Ovary (tissue), 10 donors: ENCODE measurements at places on chromosomes 3 and 15. TPM values are rescaled to one million over a fixed set of nuclear protein-coding genes. Genes with fewer than 3 reads are reported as not detected.

DNA sequence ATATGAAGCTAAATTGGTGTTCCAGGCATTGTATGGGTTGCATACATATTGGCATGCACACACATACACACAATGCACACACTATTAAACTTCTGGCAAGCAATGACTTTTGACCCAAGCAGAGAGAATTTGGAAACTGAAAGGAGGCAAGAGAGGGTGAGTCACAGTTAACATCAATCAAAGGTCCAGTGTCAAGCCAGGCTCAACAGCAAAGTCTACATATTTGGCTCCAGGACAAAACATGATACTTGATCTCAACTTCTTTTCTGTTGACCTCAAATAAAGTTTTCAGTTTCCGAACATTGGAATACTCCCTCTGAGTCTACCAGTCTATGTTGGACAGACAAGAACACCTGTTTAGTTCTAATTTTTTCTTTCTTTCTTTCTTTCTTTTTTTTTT lies 28.3 kb downstream of the IL12A start:
- H3K27me3 ChIP-seq, result no peaks in the 10 kb centered on the region
- H3K27ac ChIP-seq, result no peak overlapping the region
- H3K4me1 ChIP-seq, result no peaks in the 10 kb centered on the region
- no peak for DNase-seq
- no peak overlapping the region for H3K4me3 ChIP-seq
- H3K36me3 ChIP-seq, result no peaks in the 10 kb centered on the region

DNA sequence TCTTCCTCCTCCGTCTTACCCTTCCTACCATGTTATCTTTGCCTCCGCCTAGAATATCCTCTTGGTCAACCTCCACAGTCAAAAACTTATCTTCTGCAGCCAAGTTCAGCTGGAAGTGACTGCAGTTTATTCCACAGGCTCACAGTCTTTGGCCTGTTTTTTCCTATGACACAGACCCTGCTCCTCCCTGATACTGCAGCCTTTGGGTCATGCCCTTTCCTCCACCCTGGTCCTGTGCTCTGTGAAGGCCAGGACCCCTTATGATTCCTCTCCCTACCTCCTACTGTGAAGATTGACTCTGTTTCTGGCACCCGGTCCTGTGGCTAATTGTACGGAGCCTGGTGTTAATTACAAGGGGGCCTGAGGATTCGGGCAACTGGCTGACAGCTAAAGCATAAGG lies 49.3 kb upstream of the SCN5A start:
- no peak overlapping the region for H3K27ac ChIP-seq
- no peak overlapping the region for H3K4me3 ChIP-seq
- H3K4me1 ChIP-seq, result no peaks in the 10 kb centered on the region
- H3K36me3 ChIP-seq, result no peaks in the 10 kb centered on the region
- H3K27me3 ChIP-seq, result no peaks in the 10 kb centered on the region

DNA sequence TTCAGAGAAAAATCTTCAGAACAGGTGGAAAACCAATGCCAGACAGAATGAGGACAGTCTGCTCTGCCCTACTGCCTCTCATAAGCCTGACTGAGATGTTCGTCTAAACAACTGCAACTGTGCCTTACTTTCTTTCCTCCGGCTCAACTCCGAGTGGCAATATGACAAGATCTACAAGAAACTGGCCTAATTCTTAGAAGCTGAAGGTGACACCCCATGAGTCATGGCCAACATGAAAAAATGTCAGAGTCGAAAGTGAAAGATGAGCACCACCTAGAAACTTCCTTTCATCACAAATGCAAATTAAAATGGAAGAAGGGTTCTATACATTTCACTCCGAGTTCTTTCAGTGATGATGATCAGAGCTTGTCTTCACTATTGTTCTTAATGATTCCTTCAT lies 12.9 kb downstream of the PCYT1A start:
- no peak for DNase-seq
- no peaks in the 10 kb centered on the region for H3K27me3 ChIP-seq
- H3K27ac ChIP-seq, result no peak overlapping the region
- peaks cover 4% of the 10 kb centered on the region for H3K4me1 ChIP-seq

GRCh38 chr3:4350789-4351163 lies 47.6 kb downstream of the SETMAR start:
- H3K27ac ChIP-seq, result no peak overlapping the region
- DNase-seq, result peak; percentile 46
- H3K4me1 ChIP-seq, result peaks cover 9% of the 10 kb centered on the region
- H3K4me3 ChIP-seq, result peak overlapping the region; percentile 32
- no peaks in the 10 kb centered on the region for H3K27me3 ChIP-seq

- H3K27ac ChIP-seq, result no peak overlapping the region
- no peaks in the 10 kb centered on the region for H3K36me3 ChIP-seq
- no peak overlapping the region for H3K4me3 ChIP-seq
- H3K27me3 ChIP-seq, result no peaks in the 10 kb centered on the region
- DNase-seq, result no peak
- no peaks in the 10 kb centered on the region for H3K4me1 ChIP-seq
Observed at GRCh38 chr3:146747928-146748327, 142.8 kb upstream of the PLSCR5 start.

DNA sequence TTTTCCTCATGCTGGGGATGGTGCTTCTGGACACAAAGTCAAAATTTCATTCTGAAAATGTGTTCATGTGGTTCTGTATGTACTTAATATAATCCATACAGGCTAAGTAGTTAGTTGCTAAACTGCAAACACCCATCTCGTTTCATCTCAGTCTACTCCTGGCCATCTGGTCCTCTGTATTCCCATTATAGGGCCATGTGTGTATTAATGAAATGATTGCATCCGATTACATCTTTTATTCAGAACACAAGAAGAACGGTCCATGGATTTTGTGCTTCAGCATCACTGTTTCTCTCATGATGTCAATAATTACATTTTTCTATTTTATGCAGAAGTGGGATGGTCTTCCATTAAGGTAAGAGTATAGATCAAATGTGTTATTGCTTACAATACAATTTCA lies 6.1 kb upstream of the GJD2 start:
- no peaks in the 10 kb centered on the region for H3K36me3 ChIP-seq
- H3K4me1 ChIP-seq, result no peaks in the 10 kb centered on the region
- DNase-seq, result no peak
- H3K4me3 ChIP-seq, result no peak overlapping the region
- no peaks in the 10 kb centered on the region for H3K27me3 ChIP-seq
- H3K27ac ChIP-seq, result no peak overlapping the region

PROK2 gene
- total RNA-seq, result not detected
